Stimulated activated CD4-positive, alpha-beta T cell treated with anti-CD3 and anti-CD28 coated beads, Interleukin-15, amount 100 ng/mL, for 24 hours (primary cell): ENCODE measurements at places on chromosomes 1 and 21.
A peak's percentile ranks its signal among the peaks of the same experiment; 100 is the strongest.

DNA sequence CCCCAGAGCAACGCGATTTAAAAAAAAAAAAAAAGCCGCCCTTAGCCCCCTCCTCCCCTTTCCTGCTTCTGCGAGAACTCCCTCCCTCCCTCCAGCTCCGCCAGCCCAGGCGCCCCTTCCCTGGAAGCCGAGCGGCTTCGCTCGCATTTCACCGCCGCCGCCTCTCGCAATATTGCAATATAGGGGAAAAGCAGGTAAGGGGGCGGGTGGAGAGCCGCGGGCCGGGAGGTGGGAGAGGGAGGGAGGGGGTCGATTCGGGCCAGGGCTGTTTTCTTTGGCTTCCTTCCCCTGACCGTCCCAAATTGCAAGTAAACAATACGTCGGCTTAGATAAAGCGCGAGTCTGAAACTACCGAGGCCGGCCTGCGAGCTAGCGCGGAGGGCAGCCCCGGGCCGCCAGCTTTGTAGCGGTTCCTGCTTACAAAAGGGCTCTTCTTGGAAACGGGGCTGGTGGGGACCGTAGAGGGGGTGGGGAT lies 408 bp downstream of the LMO4 start:
- DNase-seq, result peak; percentile 50

DNA sequence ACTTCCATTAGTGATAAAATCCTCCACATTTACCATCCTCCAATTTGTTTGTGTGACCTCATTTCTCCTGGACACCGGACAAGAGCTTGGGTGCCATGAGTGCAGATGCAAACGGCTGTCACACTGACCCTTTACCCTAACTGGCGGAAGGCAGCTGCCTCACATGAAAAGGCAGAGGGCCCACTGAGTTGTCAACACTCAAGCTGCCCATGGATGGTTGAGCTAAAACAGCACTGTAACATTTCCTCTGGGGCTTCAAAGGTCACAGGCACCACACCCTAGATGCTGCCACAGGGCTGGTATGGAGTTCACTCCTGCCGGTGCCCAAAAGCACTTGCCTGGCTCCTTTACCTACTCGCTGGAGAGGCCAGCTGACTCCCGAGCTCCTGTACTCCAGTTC lies 653.4 kb downstream of the KCNT2 start:
- DNase-seq, result no peak

GRCh38 chr1:226038661-226039060 lies 23.9 kb upstream of the H3-3A start:
- DNase-seq, result no peak

GRCh38 chr1:64884261-64885040 lies 81.9 kb downstream of the JAK1 start:
- DNase-seq, result no peak

GRCh38 chr1:37498872-37499617 lies 15.5 kb downstream of the MEAF6 start:
- no peak for DNase-seq

GRCh38 chr1:76113446-76113845 lies 38.9 kb downstream of the ST6GALNAC3 start:
- DNase-seq, result no peak
